ENCODE measurements at places on chromosomes 2 and 18.
A peak's percentile ranks its signal among the peaks of the same experiment; 100 is the strongest.

DNA sequence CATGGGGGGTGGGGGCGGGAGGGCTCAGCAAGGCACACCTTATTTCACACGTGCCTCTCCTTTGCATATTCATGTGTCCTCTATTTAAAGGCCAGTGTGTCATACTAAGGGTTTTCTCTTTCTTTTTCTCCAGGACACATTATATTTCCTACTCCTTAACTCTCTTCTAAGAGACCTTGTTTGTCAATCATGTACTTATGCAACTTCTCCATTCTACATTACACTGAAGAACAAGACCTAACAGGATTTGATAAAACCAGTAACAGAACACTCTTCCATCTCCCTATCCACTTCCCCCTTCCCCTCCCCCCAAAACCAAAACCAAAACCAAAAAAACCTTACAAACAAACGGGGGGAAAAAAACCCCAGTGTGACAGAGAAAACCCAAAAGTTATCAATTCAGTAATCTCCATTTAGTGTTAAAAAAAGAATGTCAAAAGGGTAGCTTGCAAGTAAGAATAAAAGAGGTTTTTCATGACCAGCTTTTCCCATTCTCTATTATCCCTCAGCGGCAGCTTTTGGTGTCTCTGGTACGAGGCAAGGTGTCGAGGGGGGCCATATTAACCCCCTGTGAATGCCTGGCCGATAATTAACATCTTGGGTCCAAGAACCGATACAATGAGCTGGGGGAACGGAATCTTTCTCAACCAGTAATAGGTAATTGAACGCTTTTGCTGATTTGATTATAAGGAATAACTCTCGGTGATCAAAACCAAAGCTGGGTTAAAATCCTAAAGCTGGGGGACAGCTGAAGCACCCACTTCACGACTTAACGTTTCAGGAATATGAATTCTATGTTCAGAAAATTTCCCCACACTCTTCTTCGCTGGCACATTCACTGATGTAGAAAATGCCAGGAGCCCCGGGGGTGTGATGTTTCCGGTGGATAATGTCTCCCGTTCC, 191.0 kb upstream of the TCF4 start:
- DNase-seq = no peak

- DNase-seq = no peak
Observed at GRCh38 chr2:134367213-134367612, 113.3 kb downstream of the MGAT5 start.

- DNase-seq = no peak
Observed at GRCh38 chr2:96409820-96410164, 74.2 kb downstream of the NCAPH start.

DNA sequence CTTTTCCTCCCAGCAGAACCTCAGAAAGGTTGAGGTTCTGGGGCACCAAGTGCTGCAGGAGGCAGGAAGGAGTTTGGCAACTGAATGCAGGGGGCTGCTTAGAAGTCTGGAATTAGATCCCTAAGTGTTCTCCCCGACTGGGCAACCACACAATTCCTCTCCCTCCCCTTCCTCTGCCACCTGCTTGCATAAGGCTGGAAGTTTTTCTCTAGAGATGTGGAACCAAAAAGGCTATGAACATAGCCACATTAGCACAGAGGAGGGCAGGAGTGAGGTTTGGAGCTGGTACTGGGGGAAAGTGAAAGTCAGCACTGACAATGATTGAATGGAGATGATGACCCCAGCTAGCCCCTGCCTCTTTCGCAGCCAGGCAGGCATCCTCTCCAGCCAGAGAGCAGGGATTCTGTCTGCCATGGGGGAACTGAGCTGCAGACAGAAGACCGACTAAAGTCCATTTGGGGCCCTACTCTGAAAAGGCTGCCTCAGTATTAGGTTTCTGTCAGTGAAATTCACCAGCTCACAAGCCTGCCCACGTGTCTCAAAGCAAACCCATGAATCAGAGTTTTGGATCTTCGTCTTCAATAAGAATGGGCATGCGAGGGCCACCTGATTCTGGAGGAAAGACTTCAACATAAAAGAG, 87.9 kb upstream of the ITGA6 start:
- DNase-seq = no peak

GRCh38 chr2:208134928-208135586, 5.4 kb upstream of the CRYGC start:
- no peak for DNase-seq

- no peak for DNase-seq
Observed at GRCh38 chr2:182482511-182482910, 55.7 kb upstream of the PDE1A start.

- no peak for DNase-seq
Observed at GRCh38 chr2:12264146-12264545, 452.6 kb upstream of the TRIB2 start.

DNA sequence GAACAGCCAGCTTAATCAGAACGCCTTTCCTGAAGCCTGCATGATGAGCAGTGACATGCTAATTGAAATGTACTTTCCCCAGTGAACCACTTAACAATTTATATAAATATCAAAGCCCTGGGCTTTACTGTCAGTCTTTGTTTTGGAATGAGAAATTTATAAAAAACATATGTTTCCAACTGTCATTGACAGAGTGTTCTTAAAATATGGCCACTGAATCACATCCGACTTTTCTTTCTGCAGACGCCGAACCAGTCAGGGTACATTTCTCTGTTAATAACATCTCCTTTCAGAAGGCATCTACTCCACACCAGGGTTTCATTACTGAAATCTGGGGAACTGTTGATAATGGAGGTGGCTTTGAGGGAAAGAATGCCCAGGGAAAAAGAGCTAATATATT, 343.7 kb downstream of the INSIG2 start:
- DNase-seq = no peak

GRCh38 chr2:64440843-64441242, 13.1 kb upstream of the LGALSL start:
- no peak for DNase-seq

- DNase-seq = no peak
Observed at GRCh38 chr2:72915907-72916742, 1.2 kb upstream of the EMX1 start.

DNA sequence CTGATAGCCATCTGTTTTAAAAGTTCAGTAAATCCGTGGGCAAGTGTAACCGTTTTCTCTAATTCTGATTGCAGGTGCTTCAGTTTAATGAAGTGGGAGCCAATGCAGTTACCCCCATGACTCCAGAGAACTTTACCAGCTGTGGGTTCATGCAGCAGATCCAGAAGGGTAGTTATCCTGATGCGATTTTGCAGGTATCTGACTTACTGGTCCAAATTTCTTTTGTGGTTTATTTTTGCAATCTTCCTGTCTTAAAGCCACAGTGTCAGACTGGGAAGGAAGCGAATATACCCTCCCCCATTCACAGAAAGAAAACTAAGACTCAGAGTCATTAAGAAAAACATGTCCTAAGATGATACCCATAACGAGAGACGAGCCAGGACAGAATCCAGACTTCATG, 7.7 kb downstream of the SERPINB2 start:
- DNase-seq = no peak

GRCh38 chr2:11090187-11090586, 65.1 kb upstream of the SLC66A3 start:
- DNase-seq = no peak

GRCh38 chr2:156909983-156910382, 347.5 kb upstream of the GALNT5 start:
- DNase-seq = no peak

- no peak for DNase-seq
Observed at GRCh38 chr2:196274387-196274809, 103.0 kb upstream of the STK17B start.

- DNase-seq = no peak
Observed at GRCh38 chr2:33342171-33342570, 134.3 kb upstream of the RASGRP3 start.

DNA sequence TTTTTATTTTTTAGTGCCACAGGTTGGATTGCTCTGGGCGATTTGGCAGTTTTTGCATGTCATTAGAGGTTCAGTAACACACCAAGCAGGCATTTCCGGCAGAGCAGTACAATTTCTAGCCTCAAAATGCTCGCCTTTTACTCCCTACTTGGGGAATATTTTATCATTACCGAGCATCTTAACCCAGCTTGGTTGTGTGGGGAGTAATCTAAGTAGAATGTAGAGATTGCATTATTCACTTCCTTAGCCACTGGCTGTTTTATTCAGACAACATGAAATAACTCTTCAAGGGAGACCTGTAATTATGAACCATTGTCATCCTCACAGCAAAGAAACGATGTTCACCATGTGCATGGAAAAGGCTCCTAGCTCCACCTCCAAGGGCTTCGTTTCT, 13.1 kb downstream of the GRP start:
- no peak for DNase-seq

GRCh38 chr2:73259704-73260337, 24.5 kb downstream of the FBXO41 start:
- DNase-seq = no peak

- DNase-seq = peak; percentile 59
Observed at GRCh38 chr18:46946656-46947282, 29.4 kb downstream of the KATNAL2 start.

GRCh38 chr2:206472094-206472493, 28.8 kb downstream of the ADAM23 start:
- no peak for DNase-seq

DNA sequence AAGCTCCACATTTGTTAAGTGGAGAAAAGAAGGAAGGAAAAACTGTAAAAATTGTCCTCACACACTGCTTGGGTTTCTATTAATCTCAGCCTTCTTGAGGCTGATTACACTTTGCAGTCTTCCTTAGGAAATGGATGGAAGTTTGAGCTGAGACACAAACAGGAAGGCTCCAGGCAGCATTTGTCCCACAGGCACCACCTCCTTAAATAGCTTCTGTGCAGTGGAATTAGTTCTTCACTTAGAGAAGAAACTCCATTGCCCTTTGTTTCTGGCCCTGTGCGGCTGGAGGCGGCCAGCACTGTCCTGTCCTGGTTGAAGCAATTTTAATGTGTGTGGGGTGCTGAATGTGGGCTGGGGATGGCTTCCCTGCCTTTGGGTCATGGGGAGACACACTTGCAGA, 44.3 kb downstream of the ARHGAP28 start:
- DNase-seq = no peak

- DNase-seq = no peak
Observed at GRCh38 chr2:143489145-143489544, 359.9 kb downstream of the ARHGAP15 start.

DNA sequence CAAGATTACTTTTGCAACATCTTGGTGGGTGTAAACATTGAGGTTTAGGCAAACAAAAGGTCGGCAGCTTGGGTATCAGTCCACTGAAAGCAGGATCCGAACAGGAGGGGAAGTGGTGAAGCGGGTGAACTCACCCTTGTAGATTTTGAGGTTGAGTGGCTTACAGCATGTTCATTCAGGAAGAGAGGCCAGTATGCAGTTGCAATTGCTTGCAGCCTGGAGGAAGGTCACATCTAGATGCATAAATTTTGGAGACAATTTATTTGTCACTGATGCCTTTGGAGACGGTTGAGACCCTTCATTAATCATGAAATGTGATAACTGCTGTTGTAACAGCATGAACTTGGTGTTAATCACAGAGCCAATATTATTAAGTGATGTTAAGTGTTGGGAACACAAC, 131.1 kb downstream of the LTBP1 start:
- DNase-seq = no peak

DNA sequence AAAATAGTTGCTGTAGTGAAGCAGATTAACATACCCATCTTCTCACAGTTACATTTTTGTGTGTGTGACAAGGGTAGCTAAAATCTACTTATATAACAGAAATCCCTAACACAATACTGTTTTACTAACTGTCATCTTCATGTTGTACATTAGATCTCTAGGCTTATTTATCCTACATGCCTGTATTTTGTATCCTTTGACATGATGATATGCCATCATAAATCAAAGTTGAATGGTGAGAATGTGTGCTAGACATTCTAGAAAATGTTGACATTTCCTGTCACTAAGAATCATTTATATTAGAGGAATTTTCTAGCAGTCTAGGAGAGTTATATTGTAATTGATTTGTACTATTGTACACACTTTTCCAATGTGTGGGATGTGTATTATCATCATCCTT, 21.5 kb upstream of the CALCRL start:
- no peak for DNase-seq

- no peak for DNase-seq
Observed at GRCh38 chr2:27954771-27955383, 64.3 kb downstream of the BABAM2 start.

DNA sequence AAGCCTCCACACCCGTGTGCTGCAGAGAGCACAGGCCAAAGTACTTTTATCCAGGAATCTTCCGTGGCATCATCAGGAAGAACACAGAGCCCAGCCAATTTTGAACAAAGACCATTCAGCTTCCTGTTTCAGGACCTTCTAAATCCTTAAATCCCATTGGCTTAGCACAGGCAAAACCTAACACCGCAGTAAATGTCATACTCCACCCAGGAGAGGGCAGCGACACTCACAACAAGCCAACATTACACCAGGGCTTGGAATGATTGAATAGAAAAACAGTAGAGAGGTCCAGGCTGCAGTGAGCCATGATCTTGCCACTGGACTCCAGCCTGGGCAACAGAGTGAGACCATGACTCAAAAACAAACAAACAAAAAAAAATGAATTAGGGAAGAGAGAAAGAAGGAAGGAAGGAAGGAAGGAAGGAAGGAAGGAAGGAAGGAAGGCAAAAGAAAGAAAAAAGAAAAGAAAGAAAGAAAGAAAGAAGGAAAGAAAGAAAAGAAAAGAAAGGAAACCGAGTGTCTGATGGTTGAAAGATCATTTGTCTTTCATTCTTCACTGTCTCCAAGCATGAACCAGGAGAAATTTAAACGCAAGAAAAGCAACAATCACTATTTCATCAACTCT, 144.6 kb upstream of the SATB2 start:
- no peak for DNase-seq

GRCh38 chr18:48913775-48914174, 37.0 kb downstream of the SMAD7 start:
- no peak for DNase-seq

DNA sequence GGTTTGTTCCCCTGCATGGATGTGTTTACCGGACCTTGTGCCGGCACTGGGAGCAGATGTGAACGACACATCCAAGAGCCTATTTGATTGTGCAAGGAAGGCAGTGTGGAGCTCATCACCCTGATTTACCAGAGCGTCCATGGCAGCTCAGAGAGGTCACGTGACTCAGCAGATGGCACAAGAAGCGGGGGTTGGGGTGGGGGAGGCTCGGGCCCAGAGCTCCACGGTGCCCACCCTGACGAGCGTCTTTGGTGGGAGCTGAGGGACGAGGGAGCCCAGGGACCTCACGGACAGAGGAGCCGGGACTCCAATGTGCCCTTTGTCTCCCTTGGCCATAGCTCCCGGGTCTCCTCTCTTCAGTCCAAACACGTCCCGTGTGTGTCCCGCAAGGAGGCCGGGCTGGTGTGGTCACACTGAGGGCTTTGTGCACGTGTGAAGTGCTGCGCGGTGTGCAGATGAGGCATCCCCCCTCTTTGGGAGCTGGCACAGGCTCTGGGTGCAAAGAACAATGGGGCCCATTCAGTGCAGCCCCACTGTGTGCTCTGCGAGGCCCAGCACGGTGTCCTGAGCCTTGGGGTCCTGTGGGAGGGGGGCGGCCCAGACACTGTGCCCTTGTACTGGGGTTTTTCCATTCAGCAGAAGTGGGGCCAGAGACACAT, 15.5 kb downstream of the KCNIP3 start:
- DNase-seq = no peak

- no peak for DNase-seq
Observed at GRCh38 chr2:165687426-165688002, 106.5 kb downstream of the GALNT3 start.
